ENCODE measurements at places on chromosomes 7 and 10. TPM values are rescaled to one million over a fixed set of nuclear protein-coding genes. Genes with fewer than 3 reads are reported as not detected.

DNA sequence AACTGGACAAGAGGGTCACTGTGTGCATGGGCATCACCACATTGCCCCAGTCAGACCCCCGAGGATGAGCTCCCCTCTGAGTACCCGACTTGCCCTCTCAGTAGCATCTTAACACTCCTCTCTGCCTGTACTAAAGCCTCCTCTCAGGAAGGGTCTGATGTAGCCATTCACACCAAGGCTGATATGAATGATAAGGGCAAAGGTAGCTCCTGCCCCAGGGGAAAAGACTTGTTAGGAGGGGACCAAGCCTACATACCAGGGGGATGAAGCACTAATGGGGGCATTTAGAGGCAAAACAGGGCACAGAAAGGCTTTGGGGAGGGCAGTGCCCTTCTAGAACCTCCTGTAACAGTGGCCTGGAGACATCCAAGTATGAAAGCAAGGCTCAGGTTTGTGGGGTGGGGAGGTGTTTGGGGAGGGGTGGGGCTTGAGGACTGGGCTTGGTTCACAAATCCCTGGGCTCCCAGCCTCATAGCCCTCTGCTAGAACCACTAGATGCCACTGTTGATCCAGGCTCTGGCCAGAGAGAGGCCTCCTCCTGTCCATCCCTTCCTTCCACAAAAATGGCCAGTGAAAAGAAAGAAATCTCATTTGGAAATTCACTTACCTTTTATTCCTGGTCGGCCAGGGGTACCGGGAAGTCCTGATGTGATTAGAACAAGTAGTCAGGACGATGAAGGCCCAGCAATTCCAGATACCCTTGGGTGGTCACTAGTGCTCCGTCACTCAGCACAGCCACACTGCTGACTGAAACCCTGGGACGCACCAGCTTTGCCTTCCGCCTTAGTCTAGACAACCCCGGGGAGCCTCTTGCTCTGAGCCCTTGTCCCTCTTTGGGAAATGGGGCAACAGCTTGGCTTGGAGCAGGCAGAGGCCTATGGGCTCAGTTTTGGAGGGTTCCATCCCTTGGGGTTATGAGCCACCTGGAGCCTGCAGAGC lies 40.3 kb downstream of the COL17A1 start:
- DNase-seq: peak; percentile 71
- H3K27ac ChIP-seq: no peak overlapping the region
- no peak overlapping the region for H3K4me3 ChIP-seq
- no peaks in the 10 kb centered on the region for H3K4me1 ChIP-seq
- no peaks in the 10 kb centered on the region for H3K36me3 ChIP-seq

- no peak overlapping the region for H3K4me3 ChIP-seq
- no peaks in the 10 kb centered on the region for H3K4me1 ChIP-seq
- no peaks in the 10 kb centered on the region for H3K36me3 ChIP-seq
- H3K27me3 ChIP-seq: no peaks in the 10 kb centered on the region
- no peak for DNase-seq
Observed at GRCh38 chr10:66834802-66835201, 91.0 kb upstream of the LRRTM3 start.

- no peaks in the 10 kb centered on the region for H3K27me3 ChIP-seq
- peaks cover 2% of the 10 kb centered on the region for H3K36me3 ChIP-seq
- no peak overlapping the region for H3K27ac ChIP-seq
- H3K4me1 ChIP-seq: peaks cover 7% of the 10 kb centered on the region
- H3K4me3 ChIP-seq: no peak overlapping the region
Observed at GRCh38 chr7:130137207-130137606, 66.9 kb downstream of the KLHDC10 start.

FGFBP3 gene
- total RNA-seq: 0.98 TPM

DNA sequence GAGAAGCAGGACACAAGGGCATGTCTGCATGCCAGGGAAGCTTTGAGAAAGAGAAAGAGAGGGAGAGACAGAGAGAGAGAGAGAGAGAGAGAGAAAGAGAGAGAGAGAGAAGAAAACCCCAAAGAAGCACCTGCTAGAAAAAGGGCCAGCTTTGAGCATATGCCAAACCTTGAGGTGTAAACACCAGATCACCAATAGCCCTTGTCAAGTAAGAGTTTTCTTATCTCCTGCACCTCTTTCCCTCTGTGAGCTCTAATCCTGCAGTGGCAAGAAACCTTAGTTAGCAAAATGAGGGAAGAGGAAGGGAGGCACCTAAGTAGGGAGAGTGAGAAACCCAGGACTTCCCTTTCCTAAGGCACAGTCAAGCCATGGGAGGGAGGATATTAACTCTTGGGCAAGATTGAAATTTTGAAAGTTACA lies 11.3 kb upstream of the TRDMT1 start:
- H3K27ac ChIP-seq: no peak overlapping the region
- H3K36me3 ChIP-seq: no peaks in the 10 kb centered on the region
- H3K4me1 ChIP-seq: peaks cover 27% of the 10 kb centered on the region
- no peak for DNase-seq
